ENCODE measurements at places on chromosomes 6 and 20.

GRCh38 chr6:90488816-90489215, 98.1 kb downstream of the MAP3K7 start:
- no peak for DNase-seq

- DNase-seq, result no peak
Observed at GRCh38 chr6:1127597-1128288, 184.2 kb upstream of the FOXQ1 start.

DNA sequence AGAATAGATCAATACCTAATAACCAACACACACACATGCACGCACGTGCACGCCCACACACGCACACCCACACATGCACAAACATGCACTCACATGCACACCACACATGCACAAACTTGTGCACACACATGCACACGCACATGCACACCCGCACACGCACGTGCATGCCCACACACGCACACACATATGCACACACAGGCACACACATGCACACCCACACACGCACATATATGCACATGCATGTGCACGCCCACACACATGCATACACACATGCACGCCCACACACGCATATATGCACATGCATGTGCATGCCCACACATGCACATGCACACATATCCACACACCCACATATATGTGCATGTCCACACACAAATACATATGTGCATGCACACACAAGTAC, 26.2 kb upstream of the CHRNA4 start:
- DNase-seq, result no peak

- DNase-seq, result no peak
Observed at GRCh38 chr6:16482702-16483314, 244.4 kb downstream of the GMPR start.

- DNase-seq, result no peak
Observed at GRCh38 chr20:34271956-34272355, 30.7 kb downstream of the ASIP start.

DNA sequence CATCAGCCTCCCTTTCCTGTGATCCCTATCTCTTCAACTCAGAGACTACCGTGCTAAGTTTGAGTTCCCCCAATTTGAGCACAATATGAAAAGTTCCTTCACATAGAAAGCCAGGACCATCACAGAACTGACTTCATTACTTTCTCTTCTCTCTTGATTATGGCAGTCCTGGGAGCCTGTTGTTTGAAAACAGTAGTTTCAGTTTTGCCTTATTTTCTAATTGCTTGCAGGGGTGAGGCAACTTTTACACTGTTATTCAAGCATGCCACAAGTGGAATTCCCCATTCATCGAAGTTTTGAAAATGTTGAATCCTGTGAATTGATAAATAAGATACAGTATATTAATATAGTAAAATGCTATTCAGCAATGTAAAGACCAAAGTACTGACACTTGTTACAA, 569.7 kb upstream of the MARCKS start:
- DNase-seq, result no peak
